ENCODE measurements at places on chromosomes 13 and 19. TPM values are rescaled to one million over a fixed set of nuclear protein-coding genes. Genes with fewer than 3 reads are reported as not detected.

SBK2 gene
- total RNA-seq = not detected

GNA15 gene
- 140 TPM for total RNA-seq

IL12RB1 gene
- total RNA-seq = 131 TPM

ADPRHL1 gene
- total RNA-seq = 1.2 TPM

WDR18 gene
- 54.8 TPM for total RNA-seq

ZNF555 gene
- total RNA-seq = 1.2 TPM

SNAPC2 gene
- 28.5 TPM for total RNA-seq

RFPL4AL1 gene
- not detected for total RNA-seq

SIGLEC5 gene
- total RNA-seq = not detected

NLRP7 gene
- 0.20 TPM for total RNA-seq

MEIOSIN gene
- total RNA-seq = not detected

FSD1 gene
- total RNA-seq = 22.0 TPM

SIGLEC10 gene
- 1.4 TPM for total RNA-seq

LENG1 gene
- total RNA-seq = 7.1 TPM

FXYD3 gene
- not detected for total RNA-seq

PCP2 gene
- 1.9 TPM for total RNA-seq

FXYD5 gene
- total RNA-seq = 365 TPM

GJA3 gene
- total RNA-seq = 0.05 TPM

DMKN gene
- not detected for total RNA-seq

ZNF98 gene
- not detected for total RNA-seq

OR7E24 gene
- not detected for total RNA-seq

FBN3 gene
- 0.02 TPM for total RNA-seq

ZNF823 gene
- 2.3 TPM for total RNA-seq

LSM7 gene
- total RNA-seq = 119 TPM

TMC4 gene
- 4.9 TPM for total RNA-seq

KANK3 gene
- 1.5 TPM for total RNA-seq

MBD3L2 gene
- not detected for total RNA-seq

CALR3 gene
- total RNA-seq = not detected

IGSF23 gene
- total RNA-seq = not detected

SCGB2B2 gene
- total RNA-seq = 0.83 TPM

AXL gene
- total RNA-seq = 0.17 TPM
